ENCODE measurements at places on chromosomes 3 and 15.

DNA sequence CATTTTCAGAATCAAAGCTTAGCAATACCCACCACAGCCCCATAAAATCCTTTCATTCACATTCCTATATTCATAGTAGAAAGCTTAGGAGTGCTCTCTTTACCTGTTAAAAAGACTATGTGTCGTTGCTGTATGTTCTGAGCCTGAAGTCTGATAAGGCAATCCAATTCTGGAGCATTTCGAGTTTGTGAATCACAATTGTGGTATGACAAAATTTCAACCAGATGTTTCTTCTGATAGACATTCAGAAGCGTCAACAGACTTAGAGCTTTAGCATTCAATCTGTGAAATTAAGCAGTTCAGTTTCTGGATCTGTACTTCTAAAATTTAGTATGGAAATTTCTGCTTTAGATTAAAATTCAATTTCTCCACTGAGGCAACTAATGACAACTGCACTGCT is 58.3 kb downstream of the TASOR start:
- DNase-seq, result no peak

GRCh38 chr15:36373550-36373949 is 205.9 kb upstream of the CDIN1 start:
- no peak for DNase-seq

GRCh38 chr3:191047930-191048329 is 151.1 kb upstream of the OSTN start:
- DNase-seq, result no peak

- DNase-seq, result no peak
Measured at GRCh38 chr3:99620976-99621375, 17.4 kb upstream of the COL8A1 start.

GRCh38 chr3:37249717-37250116 is 75.3 kb upstream of the LRRFIP2 start:
- DNase-seq, result no peak

- peak; percentile 31 for DNase-seq
Measured at GRCh38 chr15:67433495-67434099, 87.3 kb upstream of the C15orf61 start.

Data from heart left ventricle (tissue), 16 donors.